T-cell (primary cell): ENCODE measurements at places on chromosomes 5 and 9.

DNA sequence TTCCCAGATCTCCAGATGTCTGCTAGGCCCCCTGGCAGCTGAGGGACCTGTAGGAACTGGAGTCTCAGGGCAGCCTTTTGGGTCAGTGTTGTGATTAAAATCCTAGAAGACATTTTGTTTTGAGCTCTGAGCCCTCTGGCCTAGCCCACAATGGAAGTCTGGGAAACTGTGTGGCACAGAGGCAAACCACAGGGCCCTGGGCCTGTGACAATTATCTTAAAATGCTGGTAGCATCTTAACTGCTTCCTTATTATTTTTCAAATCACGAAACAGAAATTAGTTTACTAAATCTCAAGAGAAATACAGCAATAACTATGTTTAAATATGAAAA lies 125.5 kb downstream of the STARD4 start:
- DNase-seq, result no peak

- DNase-seq, result no peak
Observed at GRCh38 chr9:91773156-91773555, 176.9 kb downstream of the ROR2 start.

DNA sequence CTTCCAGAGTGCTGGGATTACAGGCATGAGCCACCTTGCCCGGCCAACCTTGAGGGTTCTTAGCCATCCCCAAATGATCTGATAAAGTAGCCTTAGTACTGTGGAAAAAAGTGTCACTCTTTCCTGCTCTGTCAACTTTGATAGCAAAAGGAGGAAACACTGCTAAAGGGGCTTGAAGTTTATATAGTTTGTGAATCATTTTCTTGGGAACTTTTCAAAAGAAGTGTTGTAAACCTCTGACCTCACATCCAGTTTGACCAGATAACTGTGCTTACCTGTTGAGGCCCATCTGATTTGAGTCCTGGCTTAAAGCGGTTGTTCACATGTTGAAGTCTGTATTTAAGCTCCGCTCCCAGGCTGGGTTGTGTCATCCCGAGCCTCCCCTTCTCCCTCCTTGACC lies 303.3 kb downstream of the DOCK8 start:
- DNase-seq, result no peak

GRCh38 chr5:143355710-143356109 lies 47.8 kb downstream of the NR3C1 start:
- DNase-seq, result peak; percentile 56

DNA sequence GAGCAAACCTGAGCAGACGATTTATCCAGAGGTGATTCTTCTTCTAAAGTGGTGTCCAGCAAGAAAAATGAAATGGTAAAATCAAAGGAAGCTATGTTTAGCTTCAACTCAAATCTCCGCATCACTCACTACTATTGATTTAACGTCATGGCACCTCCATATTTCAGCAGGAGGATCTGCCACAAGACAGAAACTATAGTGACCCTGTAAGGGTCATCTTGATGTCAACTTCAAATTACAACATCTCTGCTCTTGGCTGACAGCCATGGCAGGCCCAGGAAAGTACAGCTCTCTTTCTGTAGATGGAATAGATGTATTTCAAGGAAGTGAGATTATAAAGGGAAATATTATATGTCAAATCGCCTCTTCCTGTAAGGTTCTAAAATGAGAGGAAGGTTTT lies 10.1 kb upstream of the EFNA5 start:
- no peak for DNase-seq

- DNase-seq, result no peak
Observed at GRCh38 chr5:121949885-121950284, 11.9 kb upstream of the SRFBP1 start.

GRCh38 chr5:142826741-142827492 lies 56.7 kb downstream of the ARHGAP26 start:
- no peak for DNase-seq

- no peak for DNase-seq
Observed at GRCh38 chr5:146006470-146007190, 70.3 kb downstream of the SH3RF2 start.

- DNase-seq, result no peak
Observed at GRCh38 chr5:45417285-45417998, 278.7 kb downstream of the HCN1 start.

GRCh38 chr5:56069652-56070226 lies 75.0 kb upstream of the IL6ST start:
- DNase-seq, result no peak

- no peak for DNase-seq
Observed at GRCh38 chr5:50866415-50866814, 200.0 kb downstream of the PARP8 start.

DNA sequence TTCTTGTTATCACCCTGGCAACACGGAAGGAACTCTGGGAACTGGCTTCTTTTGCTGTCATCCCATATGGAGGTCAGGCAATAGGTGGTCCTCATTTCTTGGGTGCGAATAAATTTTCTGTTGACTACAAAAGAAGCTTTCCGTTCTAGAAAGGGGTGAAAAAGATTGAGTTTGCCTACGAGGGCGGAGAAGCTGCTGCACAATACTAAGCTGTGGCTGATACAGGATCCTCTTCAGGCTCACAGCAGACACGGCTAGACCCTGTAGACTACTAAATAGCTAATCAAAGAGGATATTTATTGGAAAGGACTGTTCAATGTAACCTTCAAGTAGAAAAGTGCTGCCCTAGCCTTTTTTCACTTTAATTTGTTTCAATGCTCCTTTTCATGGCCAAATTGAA lies 58.1 kb downstream of the TJP2 start:
- DNase-seq, result no peak

DNA sequence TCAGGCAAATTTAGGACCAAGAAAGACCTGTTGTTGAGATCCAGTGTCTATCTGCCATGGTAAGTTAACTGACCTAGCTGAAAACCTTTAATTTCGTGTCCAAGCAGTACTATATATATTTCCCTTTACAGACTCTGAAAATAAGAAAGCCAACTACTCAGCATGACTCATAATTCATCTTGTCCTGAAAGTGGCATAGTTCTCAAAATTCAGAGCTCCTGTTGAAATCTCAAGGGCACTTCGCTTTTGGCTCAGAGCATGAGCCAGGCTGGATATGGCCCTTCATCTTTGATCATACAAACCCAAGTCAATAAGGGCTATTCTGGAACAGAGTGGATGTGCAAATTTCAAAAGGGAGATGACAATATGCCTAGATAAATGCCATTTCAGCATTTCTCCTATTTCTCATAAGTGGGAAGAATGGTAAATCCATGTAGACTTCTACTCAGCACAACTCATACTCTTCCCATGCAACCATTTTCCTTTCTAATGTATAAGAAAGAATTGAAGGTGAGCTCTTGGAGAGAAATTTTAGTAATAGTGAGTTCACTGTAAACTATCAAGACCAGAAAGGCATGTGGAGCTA lies 567.9 kb upstream of the DAB2 start:
- no peak for DNase-seq

GRCh38 chr9:20815923-20816703 lies 132.1 kb downstream of the FOCAD start:
- no peak for DNase-seq

DNA sequence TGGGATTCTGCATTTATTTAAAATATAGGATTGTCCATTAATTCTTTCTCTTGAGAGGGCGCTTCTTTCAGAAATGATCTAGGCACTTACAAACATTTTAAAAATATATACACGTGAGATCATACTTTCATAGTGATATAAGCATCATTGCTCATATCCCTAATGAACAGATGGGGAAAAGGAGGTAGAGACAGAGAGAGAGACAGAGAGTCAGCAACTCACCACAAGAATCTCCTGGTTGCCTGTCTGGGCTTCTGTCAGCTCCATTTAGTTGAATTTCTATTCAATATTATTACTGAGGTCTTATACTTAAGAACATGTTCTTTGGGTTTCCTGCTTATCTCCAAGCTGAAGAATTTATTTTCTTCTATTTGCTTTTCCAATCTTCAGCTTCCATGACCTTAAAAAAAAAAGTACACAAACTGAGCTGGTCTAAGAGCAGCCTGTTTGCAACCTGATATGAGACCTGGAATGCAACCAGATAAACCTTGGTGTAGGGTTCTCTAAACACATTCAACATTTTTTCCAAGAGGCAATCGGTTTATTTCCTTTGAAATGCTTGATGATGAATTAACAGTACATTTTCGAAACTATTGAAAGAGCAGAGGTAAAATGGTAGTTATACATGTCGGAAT lies 51.6 kb upstream of the LIFR start:
- DNase-seq, result no peak

DNA sequence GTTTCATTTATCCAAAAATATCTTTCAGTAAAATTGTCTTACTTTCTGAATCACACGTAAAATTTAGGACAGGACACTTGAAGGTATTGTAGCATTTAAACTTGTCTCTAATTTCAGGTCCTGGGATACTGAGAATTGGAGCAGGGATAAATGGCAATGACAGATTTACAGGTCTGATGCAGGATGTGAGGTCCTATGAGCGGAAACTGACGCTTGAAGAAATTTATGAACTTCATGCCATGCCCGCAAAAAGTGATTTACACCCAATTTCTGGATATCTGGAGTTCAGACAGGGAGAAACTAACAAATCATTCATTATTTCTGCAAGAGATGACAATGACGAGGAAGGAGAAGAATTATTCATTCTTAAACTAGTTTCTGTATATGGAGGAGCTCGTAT lies 99.2 kb downstream of the ADGRV1 start:
- DNase-seq, result no peak

DNA sequence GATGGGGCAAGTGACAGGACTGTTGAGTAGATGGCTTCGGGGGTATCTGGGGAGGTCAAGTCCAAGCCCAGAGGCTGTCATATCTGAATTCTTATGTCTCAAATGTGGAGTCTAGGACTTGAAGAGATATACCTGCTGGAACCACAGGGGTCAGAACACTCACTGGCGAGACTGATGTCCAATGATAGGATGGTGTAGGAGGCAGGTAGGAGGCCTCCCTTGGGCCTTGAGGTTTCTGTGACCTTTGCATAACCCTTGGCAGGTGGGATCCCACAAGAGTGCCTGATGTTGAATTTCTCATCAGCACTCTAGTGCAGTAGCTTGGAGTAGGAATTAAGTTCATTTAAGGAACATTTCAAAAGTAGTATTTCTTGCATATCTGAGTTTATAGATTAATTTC lies 2.8 kb downstream of the CCL21 start:
- DNase-seq, result no peak

DNA sequence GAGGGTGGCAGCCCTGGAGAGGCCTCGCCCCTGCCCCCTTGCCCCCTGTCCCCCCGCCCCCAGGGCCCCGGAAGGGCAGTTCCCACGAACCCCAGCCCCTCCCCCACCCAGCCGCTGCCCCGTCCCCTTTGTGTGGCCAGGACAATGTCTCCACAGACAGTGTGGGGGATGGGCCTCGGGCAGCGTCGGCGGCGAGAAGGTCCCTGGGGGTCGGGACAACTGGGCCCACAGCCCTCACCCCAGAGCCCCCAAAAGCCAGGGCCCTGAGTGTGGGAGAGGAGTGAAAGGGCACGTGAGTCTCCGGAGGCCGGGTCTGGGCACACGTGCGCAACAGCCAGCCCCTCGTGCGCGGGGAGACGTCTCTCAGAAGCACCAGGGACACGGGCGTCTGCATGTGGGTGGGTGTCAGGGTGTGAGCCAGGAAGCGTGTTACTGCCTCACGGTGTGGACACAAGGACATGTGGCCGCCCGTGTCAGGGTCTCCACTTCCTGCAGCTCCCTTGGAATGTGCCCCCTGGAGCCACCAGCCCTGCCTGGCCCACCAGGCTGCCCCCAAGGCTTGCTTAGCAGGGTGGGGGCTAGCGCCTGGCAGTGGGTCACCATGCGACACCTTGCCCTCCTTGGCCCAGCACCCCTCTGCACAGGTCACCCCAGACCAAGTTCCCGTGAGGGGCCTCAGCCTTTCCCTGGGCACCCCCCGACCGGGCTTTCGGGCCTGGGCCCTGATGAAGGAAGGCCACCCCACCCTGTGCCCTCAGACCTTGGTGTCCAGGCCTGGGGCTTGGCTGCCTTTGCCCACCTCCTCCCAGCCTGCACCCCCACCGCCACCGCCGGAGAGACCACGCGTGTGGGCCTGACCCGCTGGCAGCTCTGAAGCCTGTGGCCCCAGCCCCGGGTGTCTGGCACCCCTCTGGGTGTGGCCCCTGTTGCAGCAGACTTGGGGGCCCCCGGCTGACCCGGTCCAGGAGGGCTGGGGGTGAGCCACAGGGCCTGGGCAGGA lies 12.8 kb upstream of the NRARP start:
- DNase-seq, result no peak

DNA sequence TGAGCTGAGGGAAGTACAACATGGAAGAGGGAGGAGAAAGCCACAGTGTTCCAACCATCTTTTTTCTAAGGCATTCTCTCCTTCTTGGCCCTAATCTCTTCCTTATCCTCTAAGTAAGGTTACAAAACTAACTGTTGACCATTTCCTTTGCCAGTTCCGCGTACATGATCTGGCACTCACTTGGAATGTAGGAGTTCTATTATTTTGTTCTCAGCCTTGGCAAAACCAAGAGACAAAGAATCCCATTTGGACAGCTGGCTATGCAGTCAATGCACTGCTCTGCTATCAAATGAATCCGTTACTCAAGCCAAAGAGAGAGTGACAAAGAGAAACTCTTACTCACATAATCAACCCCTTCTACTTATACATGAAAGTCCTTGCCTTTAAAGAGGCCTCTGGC lies 410.3 kb downstream of the DTWD2 start:
- no peak for DNase-seq

- DNase-seq, result no peak
Observed at GRCh38 chr5:150600616-150601490, 39.6 kb upstream of the SYNPO start.

DNA sequence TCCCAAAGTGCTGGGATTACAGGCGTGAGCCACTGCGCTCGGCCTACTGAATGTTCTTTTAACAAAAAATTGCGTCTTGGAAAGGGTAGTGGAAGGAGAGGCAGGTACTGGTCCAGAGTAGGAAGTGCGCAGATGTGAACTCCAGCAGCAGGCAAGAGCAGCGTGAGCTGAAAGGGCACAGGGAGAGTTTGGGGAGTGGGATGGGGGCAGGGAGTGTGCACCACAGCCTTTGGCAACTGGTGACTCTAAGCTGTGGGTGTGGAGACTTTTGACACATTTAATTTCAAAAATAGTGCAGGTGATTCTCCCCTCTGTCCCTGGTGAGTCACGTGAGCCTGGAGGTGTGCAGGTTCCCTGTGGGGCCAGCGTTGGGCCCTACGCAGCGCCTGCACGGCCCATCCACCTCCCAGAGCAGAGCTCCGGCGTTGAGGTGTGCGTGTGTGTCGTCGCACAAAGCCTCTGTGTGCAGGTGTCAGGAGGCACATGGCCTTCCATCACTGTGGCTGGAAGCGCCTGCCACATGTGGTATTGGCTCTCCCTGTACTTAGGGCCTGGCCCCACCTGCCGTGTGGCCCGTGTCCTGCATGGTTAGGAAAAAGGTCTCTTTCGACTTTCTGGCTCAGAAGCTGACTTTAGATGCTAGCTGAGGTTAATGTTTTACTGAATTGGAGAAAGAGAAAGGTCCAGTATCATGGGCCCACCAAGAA lies 11.5 kb downstream of the SQSTM1 start:
- DNase-seq, result no peak

DNA sequence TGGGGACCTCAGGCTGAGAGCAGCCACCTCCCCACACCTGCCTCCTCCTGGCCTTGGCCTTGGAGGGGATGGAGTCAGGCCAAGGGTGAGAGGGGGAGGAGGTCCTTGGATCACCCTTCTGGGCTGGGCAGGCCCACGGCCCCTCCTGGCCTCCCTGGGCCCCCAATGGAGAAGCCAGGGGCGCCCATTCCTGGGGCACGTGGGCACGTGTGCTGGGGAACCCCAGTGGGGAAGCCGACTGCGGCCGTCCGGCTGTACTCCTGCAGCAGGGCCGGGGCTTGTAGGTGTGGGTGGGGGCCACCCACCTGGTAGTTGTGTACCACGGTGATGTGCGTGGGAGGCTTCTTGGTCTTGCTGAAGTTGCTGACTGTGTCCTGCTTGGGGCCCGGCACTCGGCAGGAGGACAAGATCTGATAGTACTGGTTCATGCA lies 8.5 kb downstream of the CRAT start:
- DNase-seq, result no peak
